ENCODE measurements at places on chromosomes 6 and 20.

DNA sequence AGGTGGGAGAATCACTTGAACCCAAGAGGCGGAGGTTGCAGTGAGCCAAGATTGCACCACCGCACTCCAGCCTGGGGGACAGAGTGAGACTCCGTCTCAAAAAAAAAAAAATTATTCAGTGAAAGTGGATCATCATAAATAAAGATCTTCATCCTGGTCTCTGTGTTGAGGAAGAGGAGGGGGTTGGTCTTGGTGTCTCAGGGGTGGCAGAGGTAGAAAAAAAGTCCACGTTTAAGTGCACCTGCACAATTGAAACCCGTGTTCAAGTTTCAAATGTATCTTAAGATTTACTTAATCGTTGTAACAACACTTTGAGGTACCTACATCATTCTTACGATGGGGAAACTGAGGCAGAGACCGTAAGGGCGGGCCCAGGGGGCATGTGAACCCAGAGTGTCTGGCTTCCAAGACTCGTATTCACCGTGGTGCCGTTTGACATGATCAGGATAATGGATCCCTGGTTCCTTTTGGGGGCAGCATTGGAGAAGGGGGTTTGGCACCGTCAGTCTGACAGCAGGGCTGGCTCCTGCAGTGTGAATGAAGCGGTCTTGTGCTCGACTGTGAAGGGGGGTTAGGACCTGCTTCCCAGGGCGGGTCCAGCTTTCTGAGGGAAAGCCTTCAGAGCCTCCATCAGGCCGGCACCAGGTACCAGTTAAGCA is 32.9 kb upstream of the ID1 start:
- no peak for DNase-seq

GRCh38 chr6:14502551-14502950 is 385.0 kb downstream of the CD83 start:
- no peak for DNase-seq

DNA sequence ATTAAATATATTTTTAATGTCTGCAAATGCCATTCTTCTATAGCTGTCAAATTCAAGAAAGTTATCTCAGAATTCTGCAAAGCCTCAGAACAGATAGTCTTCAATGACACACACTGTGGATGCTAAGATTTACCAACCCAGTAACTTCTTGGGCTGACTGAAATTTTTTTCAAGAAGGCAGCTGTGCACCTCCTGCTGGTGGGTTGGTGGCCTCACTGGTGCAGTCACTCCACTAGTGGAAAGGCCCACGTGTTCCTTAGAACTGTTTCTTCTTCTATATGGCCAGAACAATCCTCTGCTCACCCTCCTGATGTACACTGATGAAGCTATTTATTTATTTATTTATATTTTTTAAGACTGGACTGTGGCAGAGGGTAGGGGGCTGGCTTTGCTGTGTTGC is 28.1 kb upstream of the MTCL3 start:
- peak; percentile 44 for DNase-seq

GRCh38 chr20:48702455-48702913 is 125.3 kb downstream of the PREX1 start:
- DNase-seq = no peak

- no peak for DNase-seq
Observed at GRCh38 chr6:11083491-11083890, 10.1 kb upstream of the SMIM13 start.

DNA sequence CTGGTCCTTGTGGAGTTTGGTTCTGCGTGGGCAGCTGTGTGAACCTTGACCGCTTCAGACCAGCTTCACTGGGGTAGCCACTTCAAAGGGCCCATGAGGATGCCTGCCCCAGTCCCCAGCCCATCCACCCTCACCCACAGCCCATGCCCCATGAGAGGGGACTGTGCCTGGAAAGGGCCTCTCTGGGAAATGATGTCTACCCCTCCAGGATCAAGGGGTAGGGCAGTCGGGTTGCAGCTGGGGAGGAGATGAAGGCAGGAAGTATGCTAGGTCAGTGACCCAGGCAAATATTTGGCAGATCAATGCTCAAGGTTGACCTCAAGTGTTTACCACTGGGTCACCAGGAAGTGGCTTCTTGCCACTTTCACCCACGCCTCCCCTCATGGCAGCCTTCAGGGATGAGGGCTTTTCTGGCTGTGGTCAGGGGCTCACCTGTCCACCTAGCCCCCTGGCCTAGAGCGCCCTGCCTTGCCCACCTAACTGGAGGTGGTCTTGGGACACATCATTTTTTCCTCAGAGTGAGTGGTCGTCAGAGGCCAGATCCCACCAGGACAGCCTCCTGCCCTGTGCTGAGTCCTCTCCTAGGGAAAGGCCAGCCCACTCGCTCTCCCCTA is 109.5 kb downstream of the SNX5 start:
- DNase-seq = no peak

- no peak for DNase-seq
Observed at GRCh38 chr6:37684801-37685200, 12.9 kb downstream of the MDGA1 start.

DNA sequence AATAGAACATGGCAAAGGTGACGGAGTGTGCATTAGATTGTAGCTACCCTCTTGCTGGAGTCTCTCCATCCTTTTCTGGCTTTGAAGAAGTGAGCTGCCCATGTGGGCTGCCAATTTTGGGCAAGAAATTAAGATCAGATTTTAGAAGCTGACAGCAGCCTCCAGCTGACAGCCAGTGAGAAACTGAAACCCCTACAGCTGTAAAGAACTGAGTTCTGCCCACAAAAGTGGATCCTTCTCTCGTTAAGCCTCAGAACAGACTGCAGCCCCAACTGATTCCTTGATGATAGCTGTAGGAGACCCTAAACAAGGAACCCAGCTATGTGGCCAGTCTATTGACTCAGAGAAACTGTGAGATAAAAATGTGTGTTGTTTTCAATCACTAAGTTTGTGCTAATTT is 134.1 kb downstream of the CD109 start:
- no peak for DNase-seq

GRCh38 chr20:53767206-53767930 is 173.7 kb upstream of the ZNF217 start:
- DNase-seq = no peak

DNA sequence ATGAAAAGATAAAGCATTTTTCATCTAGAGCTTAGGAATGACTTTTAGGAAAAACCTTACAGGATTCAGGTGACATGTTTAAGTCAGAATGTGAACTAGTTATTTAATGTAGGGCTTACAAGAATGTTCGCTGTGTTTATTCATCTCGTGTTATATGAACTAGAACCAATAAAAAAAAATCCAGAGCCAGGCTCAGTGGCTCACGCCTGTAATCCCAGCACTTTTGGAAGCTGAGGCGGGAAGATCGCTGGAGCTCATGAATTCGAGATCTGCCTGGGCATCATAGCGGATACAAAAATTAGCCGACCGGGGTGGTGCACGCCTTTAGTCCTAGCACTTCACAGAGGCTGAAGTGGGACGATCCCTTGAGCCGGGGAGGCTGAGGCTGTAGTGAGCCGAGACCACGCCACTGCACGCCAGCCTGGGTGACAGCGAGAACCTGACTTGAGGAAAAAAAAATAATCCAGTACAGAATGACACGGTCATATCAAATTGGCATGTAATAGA is 46.3 kb downstream of the OR2B2 start:
- no peak for DNase-seq

- no peak for DNase-seq
Observed at GRCh38 chr20:21020659-21021471, 85.3 kb downstream of the LINC00237 start.

- no peak for DNase-seq
Observed at GRCh38 chr6:158389193-158389919, 77.1 kb downstream of the TULP4 start.

- no peak for DNase-seq
Observed at GRCh38 chr20:37837924-37838323, 65.0 kb upstream of the VSTM2L start.
